Bronchial epithelial cell (primary cell): ENCODE measurements at places on chromosomes 5 and 9.

DNA sequence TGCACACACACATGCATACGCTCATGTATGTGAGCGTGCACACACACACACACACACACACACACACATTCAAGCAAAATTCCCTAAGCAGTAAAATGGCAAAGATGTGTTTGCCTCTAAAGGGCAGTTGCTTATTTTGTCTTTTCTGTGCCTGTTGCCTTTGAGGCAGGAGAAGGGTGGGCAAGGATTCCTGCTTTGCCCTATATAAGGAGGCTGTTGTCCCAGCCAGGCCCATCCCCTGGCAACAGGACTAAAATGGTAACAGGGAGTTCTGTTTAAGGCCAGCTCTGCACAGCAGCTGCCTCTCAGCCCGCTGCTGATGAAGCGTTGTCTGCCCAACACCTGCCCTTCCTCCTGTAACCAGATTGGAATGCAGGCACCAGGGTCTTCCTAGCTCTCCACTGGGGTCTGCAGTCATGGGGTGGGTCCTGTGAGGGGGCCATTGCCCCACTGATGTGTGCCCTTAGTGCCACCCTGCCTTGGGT lies 64.4 kb downstream of the PPARGC1B start:
- no peak for DNase-seq

DNA sequence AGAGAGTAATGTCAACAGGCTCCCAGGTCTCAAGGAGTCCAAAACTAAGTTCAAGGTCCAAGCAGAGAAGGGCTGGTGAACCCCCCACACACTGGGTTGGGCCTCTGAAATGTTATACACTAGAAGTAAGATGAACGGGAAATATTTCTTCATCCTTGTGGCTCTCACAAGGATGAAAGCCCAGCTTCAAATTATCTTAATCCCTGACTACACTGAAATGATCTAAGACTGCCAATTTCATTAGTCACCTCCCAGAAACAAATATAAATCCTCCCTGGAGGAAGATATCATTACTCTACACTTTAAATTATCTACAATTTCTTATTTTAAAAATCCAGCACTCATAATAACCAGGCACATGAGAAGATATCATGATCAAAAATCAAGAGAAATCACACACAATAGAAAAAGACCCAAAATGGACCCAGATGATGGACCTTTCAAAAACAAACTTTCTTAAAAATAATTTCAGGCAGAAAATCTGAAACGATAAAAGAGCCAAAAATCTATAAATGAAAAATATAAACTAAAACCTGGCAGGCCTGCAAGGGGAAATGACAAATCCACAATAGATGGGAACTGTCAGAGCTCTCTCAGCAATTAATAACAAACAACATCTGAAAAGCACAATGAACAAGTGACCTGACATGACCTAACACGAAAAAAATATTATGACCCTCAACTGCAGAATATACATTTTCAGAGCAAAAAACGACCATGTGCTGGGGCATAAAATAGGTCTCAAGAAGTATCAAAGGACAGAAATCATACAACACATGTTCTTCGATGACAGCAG lies 117.4 kb downstream of the GPR21 start:
- peak; percentile 30 for DNase-seq

- no peak for DNase-seq
These were observed 437.7 kb upstream of the KLF4 start for GRCh38 chr9:107927276-107927675.

GRCh38 chr5:98214240-98215051 lies 559.0 kb upstream of the RGMB start:
- peak; percentile 33 for DNase-seq

- no peak for DNase-seq
These were observed 140.2 kb downstream of the HSD17B3 start for GRCh38 chr9:96161819-96162218.

DNA sequence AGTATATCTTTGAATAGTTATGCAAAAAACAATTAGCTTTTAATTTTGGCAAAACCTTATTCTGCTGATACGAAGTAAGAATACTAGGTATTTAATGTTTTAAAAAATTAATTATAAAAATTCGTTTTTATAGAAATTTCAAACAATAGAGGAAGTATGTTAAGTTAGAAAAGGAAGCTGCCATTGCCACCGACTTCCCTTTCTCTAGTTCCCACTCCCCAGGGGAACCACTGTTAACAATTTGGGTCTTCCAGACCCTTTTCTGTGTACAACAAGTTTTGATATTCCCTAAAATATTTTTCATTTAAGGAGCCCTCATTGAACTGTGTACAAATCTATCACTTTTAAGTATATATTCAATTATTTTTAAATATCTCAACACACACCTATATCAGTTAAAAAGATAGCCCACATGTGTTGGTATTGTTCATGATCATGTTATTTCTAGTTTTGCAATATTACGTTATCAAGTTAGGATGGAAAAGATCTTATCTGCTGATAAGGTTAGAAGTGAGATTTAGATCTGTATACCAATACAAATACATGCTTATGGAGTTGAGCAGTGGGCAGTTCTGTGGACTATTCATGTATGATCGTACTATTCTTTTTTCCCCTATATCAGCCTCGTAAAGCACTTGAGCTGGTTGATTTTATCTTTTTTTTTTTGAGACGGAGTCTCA lies 25.9 kb downstream of the NDFIP1 start:
- no peak for DNase-seq

DNA sequence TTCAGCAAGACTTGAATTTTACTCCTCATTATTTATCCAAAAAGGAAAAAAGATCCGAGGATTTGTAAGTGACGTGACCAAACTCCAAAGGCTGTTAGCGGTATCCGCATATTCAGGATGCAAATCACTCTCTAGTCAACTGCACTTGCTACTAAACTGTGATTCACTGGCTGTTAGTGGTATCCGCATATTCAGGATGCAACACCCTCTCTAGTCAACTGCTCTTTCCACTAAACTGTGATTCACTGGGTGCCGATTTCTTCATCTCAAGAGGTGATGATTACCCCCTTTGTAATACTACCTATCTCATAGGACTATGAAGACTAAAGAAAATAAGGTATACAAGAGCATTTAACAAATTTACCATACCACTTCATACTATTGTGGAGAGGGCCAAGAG lies 5.7 kb downstream of the MAPKAP1 start:
- DNase-seq = peak; percentile 99

DNA sequence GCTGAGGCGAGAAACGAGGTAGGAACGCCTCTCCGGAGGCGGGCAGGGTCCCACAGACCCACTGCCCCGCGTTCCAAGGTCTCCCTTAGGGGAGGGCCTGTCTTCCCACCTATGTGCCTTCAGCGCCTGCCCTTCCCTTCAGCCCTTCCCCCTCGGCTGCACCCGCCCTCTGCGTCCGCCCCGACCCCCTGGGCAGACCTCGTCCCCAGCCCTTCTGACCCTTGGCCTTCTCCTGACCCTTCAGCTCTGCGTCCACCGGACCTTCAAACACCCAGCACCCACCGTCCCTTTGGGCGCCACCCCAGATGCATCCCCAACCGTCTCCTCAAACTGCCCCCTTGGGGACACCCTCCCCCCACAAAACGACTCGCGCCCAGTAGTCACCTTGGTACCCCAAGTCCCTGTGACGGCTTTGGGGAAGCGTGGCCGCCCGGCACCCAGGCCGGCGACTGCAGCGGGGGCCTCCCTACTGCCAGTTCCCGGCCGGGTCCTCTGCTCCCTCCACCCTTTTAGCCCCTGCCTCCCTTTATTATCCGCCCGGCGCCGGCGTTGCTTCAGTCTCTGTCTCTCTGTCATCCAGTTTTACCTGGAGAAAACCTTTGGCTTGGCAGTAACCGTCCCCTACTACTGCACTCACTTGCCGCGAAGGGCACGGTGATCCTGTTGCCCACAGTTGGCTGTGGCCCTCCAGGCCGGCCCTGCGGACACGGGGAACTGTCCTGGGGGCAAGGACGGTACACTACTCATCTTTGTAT lies 421 bp downstream of the RUSC2 start:
- no peak for DNase-seq

- DNase-seq = no peak
These were observed 45.2 kb downstream of the PIP5K1B start for GRCh38 chr9:68750255-68750654.

GRCh38 chr5:111201705-111202104 lies 22.5 kb upstream of the CAMK4 start:
- no peak for DNase-seq

GRCh38 chr5:167414611-167415010 lies 876.8 kb upstream of the WWC1 start:
- DNase-seq = no peak

DNA sequence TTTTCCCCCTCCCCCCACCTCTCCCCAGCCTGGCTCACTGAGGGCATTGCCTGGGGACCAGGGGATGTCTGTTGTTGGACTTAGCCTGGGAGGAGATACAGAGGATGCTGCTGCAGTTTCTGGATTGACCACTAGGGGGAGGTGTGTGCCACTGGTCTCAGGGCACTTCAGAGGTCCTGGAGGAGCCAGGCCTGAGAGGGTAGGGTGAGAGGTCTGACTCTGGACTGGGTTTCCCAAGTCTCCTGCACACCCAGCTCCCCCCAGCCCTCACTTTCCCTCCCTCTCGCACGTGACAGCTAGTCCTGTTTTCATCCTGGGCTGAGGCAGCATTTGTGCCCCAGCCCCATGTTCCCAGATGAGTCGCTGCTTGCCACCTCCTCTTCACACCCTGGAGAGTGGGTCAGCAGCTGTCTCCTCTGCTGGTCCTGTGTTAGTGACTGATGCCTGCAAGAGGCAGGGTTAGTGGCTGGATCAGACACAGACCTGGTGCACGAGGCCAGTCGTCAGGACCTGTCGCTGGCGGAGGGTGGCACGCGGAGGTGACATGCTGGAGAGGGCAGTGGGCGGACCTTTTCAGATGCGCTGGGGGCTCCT lies 4.4 kb downstream of the IL3 start:
- peak; percentile 71 for DNase-seq

DNA sequence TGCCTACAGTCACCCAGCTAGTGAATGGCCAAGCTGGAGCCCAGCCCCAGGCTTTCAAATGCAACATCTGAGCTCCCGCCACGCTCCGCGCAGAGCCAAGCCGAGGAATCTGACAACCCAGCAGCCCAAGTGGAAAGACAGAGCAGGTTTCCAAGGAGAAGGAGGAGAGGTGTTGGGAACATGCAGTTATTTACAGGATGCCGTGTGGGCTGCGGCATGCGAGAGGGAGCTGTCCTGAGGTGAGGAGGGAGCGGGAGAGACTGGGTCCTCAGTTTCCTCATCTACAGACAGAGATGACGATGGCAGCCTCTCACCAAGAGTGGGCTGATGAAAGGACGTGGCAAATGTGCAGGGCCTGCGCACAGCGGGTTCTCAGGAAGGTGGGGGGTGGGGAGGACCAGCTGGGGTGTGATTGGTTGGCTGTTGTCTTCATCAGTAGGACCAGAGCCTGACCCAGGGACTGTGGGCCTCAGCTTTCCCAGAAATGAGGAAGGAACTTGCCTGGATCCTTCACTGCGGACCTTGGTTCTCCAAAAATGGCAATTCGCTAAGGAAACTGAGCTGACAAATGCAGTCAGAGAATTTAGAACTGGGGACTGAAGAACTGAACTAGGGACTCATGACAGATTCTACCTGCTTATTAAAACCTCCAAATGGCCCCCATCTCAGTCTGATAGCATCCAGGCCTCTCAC lies 14.8 kb upstream of the CPLX2 start:
- no peak for DNase-seq
